ENCODE measurements at places on chromosomes 6 and 20.

- no peak for DNase-seq
These were observed 34.7 kb upstream of the SYNJ2 start for GRCh38 chr6:157946865-157947532.

- DNase-seq: no peak
These were observed 501.3 kb downstream of the CD109 start for GRCh38 chr6:74197310-74197709.

- DNase-seq: peak; percentile 72
These were observed 120.0 kb upstream of the AGPAT4 start for GRCh38 chr6:161393839-161394364.

- DNase-seq: no peak
These were observed 817 bp upstream of the TAP2 start for GRCh38 chr6:32839356-32839755.

Measured in stimulated activated CD4-positive, alpha-beta T cell treated with anti-CD3 and anti-CD28 coated beads, Interleukin-4, amount 100 ng/mL, for 24 hours (primary cell).